Thymus (tissue), 14 donors: ENCODE measurements at places on chromosomes 5 and 9. TPM values are rescaled to one million over a fixed set of nuclear protein-coding genes. Genes with fewer than 3 reads are reported as not detected.

INSYN2B gene
- polyA plus RNA-seq = not detected

KCNV2 gene
- not detected for polyA plus RNA-seq

INSL4 gene
- polyA plus RNA-seq = 0.18 TPM

ALAD gene
- 29.9 TPM for polyA plus RNA-seq

BAAT gene
- 0.11 TPM for polyA plus RNA-seq

CDO1 gene
- 1.7 TPM for polyA plus RNA-seq

MRRF gene
- 27.0 TPM for polyA plus RNA-seq

RORB gene
- 0.30 TPM for polyA plus RNA-seq

DMRTA1 gene
- 1.0 TPM for polyA plus RNA-seq

C8G gene
- 6.5 TPM for polyA plus RNA-seq

DNA sequence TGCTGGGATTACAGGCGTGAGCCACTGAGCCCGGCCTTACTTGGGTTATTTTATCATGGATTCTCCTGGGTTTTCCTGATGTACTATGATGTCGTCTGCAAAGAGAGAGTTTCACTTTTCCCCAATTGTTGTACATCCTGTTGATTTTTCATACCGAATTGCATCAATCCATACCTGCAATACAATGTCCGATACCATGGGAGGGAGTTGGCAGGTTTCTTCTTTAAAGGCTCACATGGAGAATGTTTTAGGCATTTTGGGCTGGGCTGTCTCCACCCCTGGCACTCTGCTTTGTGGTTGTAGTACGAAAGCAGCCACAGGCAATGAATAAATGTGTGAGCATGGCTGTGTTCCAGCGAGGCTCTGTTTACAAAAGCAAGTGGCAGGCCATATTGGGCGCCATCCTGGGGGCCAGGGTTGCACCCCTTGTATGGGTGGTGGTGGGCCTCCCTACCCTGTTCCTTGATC, 35.1 kb upstream of the EXOC3 start:
- DNase-seq = no peak

DNA sequence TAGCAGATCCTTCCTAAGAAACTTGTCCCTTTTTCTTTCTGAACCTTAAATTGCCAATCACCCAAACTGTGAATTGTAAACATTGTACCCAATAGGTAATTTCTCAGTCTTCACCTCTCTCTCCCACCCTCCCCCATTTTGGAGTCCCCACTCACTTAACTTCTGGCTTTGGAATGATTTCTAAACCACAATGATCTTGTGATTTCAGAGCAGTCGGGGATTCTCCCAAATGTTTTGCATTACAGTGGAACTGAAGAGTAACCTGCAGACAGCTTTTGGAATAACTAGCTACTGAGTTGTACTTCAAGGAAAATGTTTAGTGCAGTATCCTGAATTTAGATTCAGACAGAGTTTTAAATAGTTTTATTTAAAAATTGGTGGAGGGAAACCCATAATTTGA, 19.2 kb downstream of the SLC27A6 start:
- DNase-seq = no peak

DNA sequence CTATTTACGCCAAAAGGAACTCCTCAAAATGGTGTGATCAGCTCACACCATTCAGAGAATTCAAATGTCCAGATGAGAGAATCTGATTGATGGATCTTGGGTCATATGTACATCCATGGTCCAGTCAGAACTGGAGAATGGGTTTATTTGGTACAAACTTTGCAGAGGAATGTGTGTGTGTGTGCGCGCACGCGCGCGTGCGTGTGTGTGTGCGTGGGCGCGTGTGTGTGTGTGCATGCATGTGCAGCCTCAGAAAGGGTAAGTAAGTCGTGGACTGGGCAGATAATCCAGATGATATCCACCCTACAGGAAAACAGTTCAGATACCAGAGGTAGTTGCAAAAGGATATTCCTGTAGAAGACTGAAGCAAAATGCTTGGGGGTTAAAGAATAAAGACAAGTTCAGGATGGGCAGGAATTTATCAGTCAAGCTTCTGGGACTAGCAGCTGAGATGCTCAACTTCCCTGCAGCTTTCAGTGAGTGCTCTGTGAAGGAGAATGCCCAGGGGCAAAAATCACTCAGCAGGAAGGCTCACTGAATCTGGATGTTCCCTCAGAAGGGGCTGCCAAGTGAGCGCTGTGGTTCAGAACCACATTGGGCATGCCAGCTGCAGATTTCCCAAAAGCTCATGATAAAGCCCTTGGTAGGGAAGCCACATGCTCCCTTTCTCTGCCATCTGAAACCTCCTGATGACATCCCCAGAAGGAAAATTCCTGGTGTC, 440.5 kb upstream of the SGCD start:
- no peak for DNase-seq

GRCh38 chr5:60803712-60804111, 40.4 kb downstream of the ELOVL7 start:
- DNase-seq = no peak

GRCh38 chr5:109649318-109649717, 40.4 kb upstream of the MAN2A1 start:
- DNase-seq = no peak

- DNase-seq = no peak
Observed at GRCh38 chr5:159855476-159856191, 60.6 kb upstream of the ADRA1B start.

DNA sequence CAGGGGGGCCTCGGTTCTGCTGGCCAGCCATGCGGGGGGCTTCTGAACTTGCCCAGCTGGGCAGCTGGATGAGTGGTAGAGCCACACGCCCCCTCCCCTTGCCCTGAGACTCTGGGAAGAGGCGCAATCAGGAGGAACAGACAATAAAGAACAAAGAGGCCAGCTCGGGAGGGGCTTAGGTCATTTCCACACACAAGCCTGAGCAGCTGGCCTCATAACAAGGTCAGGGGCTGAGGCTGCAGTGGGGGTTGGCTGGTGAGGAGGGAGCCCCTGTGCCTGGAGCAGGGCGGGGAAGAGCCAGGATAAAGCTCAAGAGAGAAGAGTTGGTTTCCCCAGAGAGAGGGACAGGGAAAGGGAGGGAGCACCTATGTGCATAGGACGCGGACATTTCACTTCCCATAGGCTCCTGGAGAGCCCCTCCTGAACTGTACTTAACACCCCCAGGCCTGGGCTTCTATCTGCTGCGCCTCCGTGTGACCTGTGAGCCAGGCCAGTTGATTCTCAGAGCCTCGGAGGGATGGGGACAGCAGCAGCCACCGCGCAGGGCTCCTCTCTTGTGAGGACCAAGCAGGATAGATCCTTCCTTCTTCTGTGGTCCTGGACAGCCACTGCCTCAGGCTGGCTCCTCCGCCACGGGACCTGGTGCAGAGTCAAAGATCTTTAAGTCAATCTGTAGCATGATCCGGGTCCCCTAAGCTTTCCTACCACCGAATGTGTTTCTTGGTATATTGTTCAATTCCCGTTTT, 75.3 kb upstream of the GGTA1 start:
- DNase-seq = no peak

- no peak for DNase-seq
Observed at GRCh38 chr9:20950707-20951106, 80.7 kb downstream of the HACD4 start.

DNA sequence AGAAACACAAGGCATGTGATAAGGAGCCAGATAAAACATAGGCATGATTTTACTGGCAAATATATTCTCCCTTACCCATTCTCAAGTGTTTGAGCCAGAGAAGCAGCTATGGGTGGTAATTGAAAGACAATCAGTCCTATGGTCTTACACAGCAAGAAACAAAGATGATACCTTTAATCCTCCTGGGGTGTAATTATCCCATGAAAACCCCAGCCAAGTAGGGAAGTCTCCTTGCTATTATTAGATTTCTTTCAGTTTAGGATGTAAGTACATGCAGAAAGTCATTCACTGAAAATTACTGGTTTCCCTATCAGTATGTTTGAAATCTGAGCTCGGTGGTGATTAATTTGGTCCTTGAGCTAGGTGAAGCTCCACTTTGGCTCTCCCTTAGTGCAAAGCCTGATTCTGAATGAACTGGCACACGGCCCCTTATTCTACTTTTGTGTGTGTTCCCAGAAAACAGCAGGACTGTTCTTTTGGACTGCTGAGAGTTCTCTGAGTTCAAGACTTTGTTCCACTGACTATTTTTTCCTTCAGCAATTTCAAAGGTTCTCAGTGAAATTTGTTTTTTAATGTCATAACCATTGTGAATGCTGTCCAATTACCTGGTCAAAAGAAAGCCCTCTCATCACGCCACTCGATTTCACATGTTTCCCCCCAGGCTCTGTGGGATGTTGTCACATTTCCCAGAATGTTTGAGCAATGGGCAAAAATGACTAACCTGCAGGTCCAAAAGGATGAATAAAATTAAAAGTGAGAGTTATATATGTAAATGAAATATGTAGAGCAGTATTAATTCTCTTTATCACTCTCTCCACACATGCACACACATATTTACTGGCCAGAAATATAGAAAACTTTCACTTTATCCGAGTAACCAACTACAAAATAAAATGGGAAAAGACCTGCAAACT, 343.0 kb downstream of the RAB3C start:
- DNase-seq = no peak

DNA sequence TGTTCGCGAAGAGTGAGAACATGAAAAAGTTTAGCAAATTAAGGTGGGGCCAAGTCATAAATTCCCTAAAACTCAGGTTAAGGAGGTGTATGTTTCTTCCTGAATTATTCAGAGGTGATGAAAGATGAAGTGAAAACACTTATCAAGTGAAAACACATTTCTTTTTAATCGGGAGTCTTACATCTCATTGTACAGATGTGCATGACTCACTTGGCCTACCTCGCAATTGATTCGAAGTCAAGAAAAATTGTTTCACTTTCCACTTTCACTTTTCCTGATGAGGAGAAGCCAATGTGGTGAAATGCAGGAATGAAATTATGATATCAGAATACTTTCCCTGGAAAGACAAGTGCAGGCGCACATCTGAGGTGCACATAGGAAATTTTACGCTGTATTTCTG, 78.7 kb downstream of the SLC25A46 start:
- no peak for DNase-seq

DNA sequence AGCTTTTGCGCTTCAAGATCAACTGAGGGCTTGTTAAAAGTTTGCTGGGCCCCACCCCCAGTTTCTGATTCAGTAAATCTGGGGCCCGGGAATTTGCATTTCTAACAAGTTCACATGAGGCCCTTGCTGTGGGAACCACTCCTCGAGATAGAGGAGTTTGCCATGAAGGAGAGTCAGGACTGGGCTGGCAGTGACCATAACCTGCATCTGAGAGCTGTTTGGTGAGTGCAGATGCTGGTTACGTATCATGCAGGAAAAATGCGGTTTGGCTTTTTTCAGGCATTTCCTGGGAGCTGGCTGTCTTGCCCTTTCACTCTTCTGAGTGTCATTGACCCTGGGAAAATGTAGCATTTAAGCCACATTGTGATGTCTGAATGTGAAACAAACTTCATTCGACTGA, 9.4 kb upstream of the ANGPTL2 start:
- DNase-seq = no peak

- DNase-seq = no peak
Observed at GRCh38 chr9:89768650-89769071, 163.8 kb downstream of the GADD45G start.

DNA sequence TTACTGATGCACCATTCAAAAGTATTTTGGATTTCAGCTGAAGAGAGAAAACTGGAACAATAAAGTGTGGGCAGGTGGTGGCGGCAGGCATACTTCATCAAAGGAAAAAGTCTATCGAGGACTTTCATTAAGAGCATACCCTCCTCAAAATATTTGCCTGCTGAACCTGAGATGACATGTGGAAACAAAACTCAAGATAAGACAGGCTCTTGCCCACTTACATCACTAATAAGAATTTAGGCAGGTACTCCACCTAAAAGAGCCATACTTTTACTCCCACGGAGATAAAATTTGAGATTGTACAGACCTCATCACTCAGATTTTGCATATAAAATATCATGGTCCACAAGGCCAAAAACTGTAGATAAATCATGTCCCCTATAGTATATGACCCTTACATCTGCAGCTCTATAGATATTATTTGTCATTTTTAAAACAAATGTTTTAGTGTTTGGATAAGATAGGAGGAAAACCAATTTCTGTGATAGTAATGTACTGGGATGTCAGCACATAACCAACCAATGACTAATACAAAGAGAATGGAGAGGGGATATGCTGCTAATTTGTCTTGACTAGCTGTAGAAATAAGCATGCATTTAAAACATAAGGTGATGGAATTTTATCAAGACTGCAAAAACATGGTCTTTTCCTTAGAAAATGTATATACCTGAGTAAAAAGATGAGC, 730.6 kb upstream of the ZNF608 start:
- DNase-seq = no peak

DNA sequence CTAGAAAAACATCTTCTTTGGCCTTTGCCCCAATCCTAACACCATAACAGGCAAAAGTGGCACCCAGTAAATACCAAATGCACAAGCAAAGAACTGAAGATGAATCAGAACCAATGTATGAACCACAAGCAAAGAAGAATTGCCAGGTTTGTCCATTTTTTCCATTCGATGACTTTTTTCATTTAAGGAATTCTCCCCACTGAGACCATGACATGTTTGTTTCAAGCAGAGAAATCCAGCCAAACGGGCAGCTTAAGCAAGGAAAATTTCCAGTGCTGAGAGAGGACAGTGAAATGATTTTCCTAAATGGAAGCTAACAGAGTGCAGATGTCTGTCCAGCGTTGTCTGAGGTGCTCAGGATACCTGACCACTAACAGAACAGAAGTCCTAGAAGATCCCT, 203.7 kb downstream of the ADAMTS12 start:
- no peak for DNase-seq

DNA sequence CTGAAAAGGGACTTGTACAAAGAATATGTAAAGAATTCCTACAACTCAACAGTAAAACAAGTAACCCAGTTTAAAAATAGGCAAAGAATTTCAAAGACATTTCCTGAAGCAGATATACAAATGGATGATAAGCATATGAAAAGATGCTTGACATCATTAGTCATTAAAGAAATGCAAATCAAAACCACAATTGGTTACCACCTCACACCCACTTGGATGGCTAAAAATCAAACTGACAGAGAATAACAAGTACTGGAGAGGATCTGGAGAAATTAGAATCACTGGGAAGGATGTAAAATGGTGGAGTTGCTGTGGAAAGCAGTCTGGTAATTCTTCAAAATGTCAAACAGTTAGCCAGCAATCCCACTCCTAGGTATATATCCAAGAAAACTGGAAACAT, 12.5 kb upstream of the FOXE1 start:
- no peak for DNase-seq

- no peak for DNase-seq
Observed at GRCh38 chr5:61440596-61440995, 108.5 kb downstream of the ZSWIM6 start.
